CD4-positive, alpha-beta T cell (primary cell): ENCODE measurements at places on chromosomes 13 and 19.

DNA sequence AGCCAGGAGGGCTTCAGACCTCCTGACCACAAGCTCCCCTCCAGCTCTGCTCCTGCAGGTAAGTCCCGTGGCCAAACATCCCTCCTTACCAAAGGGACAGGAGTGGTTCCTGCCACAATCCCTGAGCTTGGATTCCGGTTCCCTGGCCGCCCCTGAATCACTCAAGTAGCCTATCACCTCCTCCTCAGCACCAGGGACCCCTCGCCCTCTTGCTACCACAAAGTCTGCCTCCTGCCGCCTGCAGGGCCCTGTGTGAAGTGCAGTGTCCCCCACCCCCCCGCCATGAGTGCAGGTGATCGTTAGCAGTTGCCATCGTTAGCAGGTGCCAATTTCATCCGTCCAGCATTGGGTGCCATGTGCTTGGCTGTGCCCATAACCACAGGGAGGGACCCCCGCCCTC, 40.8 kb upstream of the RANBP3 start:
- DNase-seq, result no peak

GRCh38 chr19:43430142-43430710, 15.5 kb downstream of the TEX101 start:
- DNase-seq, result no peak

- no peak for DNase-seq
These were observed 5.1 kb downstream of the CIC start for GRCh38 chr19:42274065-42274682.

- DNase-seq, result peak; percentile 77
These were observed 9.8 kb upstream of the GNA15 start for GRCh38 chr19:3125900-3126524.

GRCh38 chr13:30997697-30998096, 65.2 kb downstream of the TEX26 start:
- DNase-seq, result no peak

- no peak for DNase-seq
These were observed 1.2 kb downstream of the AP3D1 start for GRCh38 chr19:2149980-2150793.

DNA sequence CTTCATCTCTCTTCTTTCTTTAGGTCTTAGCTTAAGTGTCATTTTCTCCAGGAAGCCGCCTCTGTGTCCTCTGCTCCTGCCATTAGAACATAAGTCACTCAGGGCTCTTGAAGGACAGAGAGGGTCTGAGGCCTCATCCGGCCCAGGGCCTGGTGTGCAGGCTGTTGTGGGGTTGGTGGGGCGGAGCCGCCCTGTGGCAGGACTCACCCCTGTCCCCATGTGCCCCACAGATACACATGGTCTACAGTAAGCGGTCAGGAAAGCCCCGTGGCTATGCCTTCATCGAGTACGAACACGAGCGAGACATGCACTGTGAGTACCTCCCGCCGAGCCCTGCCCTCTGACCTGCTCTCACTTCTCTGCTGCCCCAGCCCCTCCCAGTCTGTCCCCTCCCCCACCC, 13.0 kb upstream of the LIN7B start:
- DNase-seq, result no peak

GRCh38 chr19:58468216-58468839, 1.4 kb downstream of the ZNF324 start:
- DNase-seq, result no peak

DNA sequence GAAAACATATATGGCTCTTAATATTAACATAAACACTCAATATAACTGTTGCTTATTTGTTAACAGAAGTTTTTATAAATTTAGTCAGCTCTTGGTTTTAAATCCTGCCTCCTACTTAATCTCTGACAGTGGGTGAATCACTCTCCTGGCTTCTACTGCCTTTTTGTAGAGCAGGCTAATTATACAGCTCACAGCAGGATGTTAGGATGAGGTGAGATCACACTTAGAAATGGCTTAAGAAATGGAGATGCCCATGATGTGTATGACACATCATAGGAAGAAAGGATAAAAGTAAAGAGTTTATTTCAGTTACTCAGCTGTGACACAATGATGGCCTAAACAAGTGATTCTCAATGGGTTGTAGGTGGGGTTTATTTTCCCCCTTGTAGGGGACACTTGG, 345.6 kb downstream of the SPRY2 start:
- DNase-seq, result no peak
